ENCODE measurements at places on chromosomes 6 and 20. TPM values are rescaled to one million over a fixed set of nuclear protein-coding genes. Genes with fewer than 3 reads are reported as not detected.

GRCh38 chr20:63419299-63419698, 53.2 kb downstream of the KCNQ2 start:
- no peak overlapping the region for H3K27ac ChIP-seq
- H3K36me3 ChIP-seq: no peaks in the 10 kb centered on the region
- no peaks in the 10 kb centered on the region for H3K4me1 ChIP-seq
- H3K4me3 ChIP-seq: no peak overlapping the region
- H3K27me3 ChIP-seq: no peaks in the 10 kb centered on the region

TFAP2C gene
- total RNA-seq: 6.0 TPM

AFG1L gene
- total RNA-seq: 1.3 TPM

- H3K27me3 ChIP-seq: no peaks in the 10 kb centered on the region
- no peak for DNase-seq
- H3K4me1 ChIP-seq: no peaks in the 10 kb centered on the region
- H3K36me3 ChIP-seq: no peaks in the 10 kb centered on the region
Measured at GRCh38 chr6:154502553-154502952, 7.9 kb downstream of the CNKSR3 start.

DNA sequence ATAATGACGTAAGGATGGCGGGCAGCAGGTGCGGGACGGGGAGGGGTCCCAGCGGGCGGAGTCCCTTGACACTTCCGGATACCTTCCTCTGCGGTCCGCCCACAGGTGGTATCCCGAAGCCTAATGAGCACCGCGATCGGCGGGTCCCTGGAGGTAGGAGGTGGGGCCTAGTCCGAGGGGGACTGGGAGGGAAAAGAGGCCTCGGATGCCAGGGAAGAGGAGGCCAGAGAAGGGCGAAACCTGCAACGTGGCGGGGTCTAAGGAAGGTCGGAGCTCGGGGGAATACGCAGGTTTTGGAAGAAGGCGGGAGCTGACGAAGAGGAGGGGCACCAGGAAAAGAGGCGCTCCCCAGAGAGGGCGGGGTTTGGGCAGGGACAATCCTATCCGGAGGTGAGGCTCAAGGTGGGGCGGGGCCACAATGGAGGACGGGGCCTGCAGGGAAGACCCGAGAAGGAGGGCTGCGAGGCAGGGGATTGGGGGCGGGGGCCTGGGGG, 3.7 kb downstream of the PRSS16 start:
- no peaks in the 10 kb centered on the region for H3K4me1 ChIP-seq
- H3K36me3 ChIP-seq: no peaks in the 10 kb centered on the region
- peaks cover 42% of the 10 kb centered on the region for H3K27me3 ChIP-seq
- H3K4me3 ChIP-seq: peak overlapping the region; percentile 38

- no peaks in the 10 kb centered on the region for H3K36me3 ChIP-seq
- no peaks in the 10 kb centered on the region for H3K4me1 ChIP-seq
- H3K4me3 ChIP-seq: no peak overlapping the region
- DNase-seq: no peak
- no peaks in the 10 kb centered on the region for H3K27me3 ChIP-seq
Measured at GRCh38 chr6:13811627-13812358, 2.6 kb downstream of the MCUR1 start.
